Stimulated activated CD4-positive, alpha-beta T cell treated with anti-CD3 and anti-CD28 coated beads, Interleukin-4, amount 100 ng/mL, for 24 hours (primary cell): ENCODE measurements at places on chromosomes 6 and 20.

GRCh38 chr6:65943051-65943450 is 236.0 kb upstream of the EYS start:
- no peak for DNase-seq

- no peak for DNase-seq
Observed at GRCh38 chr20:15485519-15485918, 1087.7 kb downstream of the KIF16B start.

GRCh38 chr6:163585932-163586437 is 171.5 kb downstream of the QKI start:
- DNase-seq: no peak

GRCh38 chr6:37673436-37673835 is 24.2 kb downstream of the MDGA1 start:
- DNase-seq: no peak

DNA sequence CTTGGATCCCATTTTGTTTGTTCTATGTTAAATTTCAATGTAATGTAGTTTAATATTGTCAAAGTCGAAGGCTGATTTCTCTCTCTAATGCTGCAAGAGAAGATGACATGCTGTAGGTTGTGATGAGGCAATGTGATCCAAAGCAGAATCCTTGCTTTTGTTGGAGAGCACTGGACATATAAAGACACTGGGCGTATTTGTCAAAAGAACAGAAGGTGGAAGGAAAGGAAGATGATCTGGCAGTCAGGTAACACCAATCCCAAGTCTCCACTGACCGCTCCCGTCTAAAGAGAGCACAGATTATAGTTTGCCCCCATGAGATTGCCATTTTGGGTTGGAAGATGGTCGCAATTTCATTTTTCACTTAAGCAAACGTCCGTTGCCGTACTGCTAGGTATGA is 935 bp upstream of the RFX6 start:
- no peak for DNase-seq

- DNase-seq: no peak
Observed at GRCh38 chr20:8118039-8118438, 14.0 kb upstream of the PLCB1 start.

DNA sequence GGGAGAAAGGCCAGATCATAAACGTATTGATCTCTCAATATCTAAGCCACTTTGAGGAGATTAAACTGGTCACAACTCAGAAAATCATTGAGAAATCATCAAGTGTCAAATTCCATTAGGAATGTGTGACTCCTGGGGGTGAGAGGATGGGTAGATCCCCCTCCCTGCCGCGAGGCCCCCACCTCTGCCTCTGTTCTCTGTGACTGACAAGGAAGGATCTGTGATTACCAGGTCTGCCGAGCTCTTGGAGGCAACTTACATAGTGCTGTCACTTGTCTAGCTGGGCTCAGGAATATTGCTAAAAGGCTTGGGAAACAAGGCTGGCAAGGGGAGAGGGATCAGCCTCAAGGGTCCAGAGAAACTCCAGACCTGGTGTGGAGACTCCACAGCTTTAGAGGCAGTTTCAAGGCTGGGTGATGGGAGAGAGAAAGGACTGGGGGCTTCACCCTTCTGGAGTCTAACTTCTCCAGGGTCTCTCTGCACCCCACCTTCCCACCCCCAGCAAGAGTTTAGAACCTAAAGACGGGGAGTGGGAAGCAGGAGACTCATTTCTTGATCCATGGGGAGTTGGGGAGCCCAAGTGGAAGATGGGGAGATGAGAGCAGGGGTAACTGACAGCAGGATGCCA is 11.6 kb upstream of the ARMC12 start:
- no peak for DNase-seq

DNA sequence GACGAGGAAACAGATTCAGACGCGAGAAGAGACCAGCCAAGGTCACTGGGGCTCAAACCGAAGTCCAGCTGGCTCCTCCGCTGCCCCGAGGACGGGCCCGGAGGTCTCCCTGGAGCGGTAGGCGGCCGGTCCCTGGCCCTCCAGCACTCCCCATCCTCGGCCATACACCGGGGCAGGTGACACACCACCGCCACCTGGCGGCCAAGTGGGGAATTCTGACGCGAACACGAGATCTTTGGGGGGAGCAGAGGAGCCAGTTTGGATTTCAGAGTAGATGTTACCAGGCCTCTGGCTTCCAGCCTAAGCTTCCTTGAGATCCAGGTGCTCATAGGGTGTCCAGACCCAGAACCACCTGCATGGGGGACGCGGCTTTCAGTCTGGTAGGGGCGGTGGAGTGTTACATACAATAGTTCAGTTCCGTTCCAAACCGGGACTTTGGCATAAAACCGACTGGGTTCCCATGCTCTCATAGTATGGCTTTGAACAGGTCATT is 16.1 kb downstream of the BPIFB1 start:
- DNase-seq: peak; percentile 75

GRCh38 chr20:2138396-2138795 is 36.8 kb downstream of the STK35 start:
- no peak for DNase-seq

GRCh38 chr20:434661-435419 is 26.7 kb downstream of the RBCK1 start:
- no peak for DNase-seq

GRCh38 chr6:153449279-153449678 is 318.2 kb upstream of the RGS17 start:
- DNase-seq: no peak

GRCh38 chr6:140427842-140428241 is 1053.4 kb upstream of the CITED2 start:
- no peak for DNase-seq

- no peak for DNase-seq
Observed at GRCh38 chr6:105489216-105489530, 86.3 kb upstream of the PREP start.

DNA sequence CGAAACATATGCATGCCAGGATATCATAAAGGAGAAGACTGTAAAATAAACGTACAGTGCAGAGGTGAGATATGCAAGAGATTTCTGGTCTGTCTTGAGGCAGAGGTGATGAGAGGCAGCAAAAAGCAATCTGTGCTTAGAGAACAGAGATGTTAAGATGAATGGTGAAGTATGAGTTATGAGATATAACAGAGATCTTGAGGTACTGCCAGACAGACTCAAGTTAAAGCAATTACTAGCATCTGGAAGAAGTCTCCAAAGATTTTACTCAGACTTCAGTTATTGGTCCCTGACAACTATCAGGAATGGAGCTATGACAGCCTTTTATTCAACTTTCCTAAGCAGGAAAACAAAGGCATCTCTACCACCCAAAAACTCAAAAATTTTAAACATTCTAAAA is 122.8 kb upstream of the DST start:
- DNase-seq: no peak

DNA sequence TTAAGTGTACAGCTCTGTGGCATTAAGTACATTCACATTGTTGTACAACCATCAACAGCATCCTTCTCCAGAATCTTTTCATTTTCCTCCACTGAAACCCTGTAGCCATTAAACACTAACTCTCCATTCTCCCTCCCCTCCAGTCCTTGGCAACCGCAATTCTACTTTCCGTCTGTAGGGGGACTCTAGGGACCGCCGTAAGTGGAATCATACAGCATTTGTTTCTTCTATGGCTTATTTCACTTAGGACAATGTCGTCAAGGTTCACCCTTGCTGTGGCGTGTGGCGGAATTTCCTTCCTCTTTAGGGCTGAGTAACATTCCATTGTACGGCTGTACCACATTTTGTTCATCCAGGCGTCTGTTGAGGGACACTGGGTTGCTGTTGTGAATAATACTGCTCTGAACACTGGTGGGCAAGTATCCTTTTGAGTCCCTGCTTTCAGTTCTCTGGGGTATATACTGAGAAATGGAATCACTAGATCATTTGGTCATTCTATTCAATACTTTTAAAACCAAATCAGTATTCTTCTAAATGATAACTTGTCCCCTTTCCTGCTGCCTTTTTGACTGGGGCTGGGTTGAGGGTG is 50.7 kb downstream of the PPP1R3G start:
- peak; percentile 43 for DNase-seq

- peak; percentile 48 for DNase-seq
Observed at GRCh38 chr6:392441-393390, 1.2 kb downstream of the IRF4 start.

DNA sequence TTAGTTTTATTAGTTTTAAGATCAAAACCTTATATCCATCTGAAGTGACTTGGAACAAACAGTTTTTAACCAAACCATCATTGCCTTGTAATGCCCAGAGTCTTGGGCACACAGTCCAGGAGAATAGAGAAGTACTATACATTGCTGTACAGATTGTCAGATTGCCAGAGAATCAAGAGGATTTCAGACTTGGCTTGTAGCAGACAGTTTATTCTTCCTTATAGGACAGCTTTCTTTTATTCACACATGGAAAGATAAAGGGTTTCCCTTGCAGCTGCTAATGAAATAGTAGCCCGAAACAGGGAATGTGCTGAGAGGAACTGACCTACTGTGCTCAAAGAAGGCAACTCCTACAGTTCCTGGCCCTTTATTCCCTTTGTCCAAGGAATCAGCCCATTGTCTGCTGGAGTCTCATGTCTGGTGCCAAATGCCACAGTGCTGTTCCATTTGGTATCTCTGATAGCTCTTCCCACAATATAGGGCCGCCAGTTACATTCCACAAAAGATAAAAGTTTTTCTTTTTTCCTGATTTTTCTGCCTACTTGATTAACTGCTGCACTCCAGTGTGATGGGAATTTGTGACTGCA is 30.6 kb downstream of the DCBLD1 start:
- no peak for DNase-seq

DNA sequence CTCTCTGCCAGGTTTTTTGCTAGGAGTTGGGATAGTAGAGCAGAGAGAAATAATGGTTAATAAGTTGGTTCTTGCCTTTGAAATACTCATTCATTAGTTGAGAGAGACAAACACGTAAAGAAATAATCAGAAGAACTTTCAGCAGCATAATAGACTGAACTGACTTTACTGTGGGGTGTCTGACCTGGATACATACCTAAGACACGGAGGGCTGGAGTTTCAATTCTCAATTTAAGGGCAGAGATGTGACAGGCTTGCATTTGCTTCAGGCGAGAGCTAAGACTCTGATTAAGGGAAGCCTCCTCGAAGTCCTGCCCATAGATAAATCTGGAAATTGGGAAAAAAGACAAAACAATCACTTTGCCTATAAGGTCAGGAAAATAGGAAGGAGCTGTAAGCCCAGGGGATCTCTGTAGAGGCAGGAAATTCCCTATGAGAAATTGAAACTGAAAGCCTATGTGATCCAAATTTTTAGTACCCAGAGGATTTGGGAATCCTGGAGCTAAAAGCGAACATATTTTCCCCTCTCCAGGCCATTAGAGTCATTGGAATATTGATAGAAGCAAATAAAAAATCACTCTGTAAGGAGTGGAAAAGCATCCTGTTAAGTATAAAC is 276.8 kb downstream of the PHACTR1 start:
- DNase-seq: no peak

- no peak for DNase-seq
Observed at GRCh38 chr6:32885698-32886286, 31.8 kb downstream of the PSMB9 start.

DNA sequence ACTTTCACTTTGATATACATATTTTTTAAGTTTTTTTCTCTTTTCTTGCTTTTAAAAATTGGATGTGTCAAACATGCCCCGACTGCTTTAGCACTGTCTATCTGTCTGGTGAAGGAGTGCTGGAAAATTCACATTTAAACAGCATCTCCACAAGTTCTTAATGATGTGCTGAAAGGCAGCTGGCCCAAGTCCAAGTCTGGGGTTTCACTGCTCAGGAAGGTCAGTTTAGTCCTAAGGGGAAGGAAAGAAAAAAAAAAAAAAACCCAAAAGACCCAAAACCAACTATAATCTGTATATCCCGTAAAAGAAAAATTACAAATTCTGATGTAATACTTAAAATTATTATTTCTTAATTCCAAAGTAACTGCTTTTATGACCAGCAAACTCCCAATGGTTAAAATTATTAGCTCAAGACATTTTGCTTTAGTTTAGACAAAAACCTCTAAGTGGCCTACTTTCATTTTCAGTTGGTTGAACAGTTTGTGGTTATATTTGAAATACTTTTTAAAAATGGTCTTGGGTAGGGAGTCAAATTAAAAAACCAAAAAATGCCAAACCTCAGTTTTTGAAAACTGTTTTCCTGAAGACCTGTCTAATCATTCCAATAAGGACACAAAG is 79.5 kb upstream of the PREP start:
- DNase-seq: no peak

- DNase-seq: peak; percentile 80
Observed at GRCh38 chr6:90413867-90414266, 117.2 kb upstream of the BACH2 start.

DNA sequence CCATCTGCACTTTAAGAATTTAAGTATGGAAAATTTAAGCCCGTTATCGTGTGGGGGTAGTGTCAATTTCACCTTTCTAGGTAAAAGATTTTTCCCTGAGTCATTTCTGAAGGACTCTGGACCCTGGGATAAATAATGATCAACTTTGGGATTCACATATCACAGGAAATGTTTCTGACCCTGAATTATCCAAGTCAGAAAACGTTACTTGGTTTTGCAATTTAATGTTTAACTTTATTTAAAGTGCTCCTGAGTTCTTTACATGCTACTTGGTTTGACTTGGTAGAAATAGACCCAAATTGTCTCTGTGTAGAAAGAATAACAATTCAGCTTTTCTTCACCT is 1.5 kb upstream of the SLC17A3 start:
- DNase-seq: no peak

GRCh38 chr6:132205946-132206345 is 195.3 kb downstream of the MOXD1 start:
- no peak for DNase-seq

DNA sequence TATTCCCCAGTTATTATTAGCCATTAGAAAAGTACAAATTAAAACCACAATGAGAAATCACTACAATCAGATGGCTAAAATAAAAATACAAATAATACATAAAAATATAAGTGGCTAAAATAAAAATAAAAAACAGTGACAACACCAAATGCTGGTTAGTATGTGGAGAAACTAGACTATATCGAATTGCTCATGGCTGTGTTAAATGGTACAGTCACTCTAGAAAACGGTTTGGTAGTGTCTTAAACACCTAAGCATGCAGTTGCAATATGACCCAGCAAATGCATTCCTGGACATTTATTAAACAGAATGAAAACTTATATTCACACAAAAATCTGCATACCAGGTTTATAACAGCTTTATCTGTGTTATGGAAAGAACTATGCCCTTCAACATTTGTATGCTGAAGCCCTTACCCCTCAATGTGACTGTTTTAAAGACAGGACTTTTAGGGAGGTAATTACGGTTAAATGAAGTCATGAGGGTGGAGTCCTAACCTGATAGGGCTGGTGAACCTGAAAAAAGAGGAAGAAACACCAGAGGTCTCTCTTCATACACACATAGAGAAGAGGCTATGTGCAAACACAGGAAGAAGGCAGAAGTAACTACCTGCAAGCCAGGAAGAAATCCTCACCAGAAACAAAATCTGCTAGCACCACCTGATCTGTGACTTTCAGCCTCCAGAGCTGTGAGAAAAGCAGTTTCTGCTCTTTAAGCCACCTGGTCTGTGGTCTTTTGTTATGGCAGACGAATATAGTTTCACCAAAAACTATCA is 84.9 kb downstream of the ASCC3 start:
- DNase-seq: no peak
